Right lobe of liver (tissue), 6 donors: ENCODE measurements at places on chromosomes 12 and 14.

GRCh38 chr12:52130711-52131110, 51.2 kb downstream of the SMIM41 start:
- DNase-seq, result no peak

- no peak for DNase-seq
These were observed 97.5 kb downstream of the CRACR2A start for GRCh38 chr12:3655328-3655900.

DNA sequence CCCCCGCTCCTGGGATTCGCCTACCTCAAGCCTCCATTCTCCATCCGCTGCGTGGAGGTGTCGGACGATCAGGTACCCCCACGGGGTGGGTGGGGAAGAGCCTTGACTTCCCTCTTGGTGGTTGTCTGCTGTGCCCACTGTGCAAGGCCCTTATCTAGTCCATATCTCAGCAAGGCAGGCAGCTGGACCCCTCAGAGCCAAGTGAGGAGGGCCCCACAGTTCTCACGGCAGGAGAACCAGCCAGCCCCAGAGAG, 39.9 kb downstream of the MMAB start:
- no peak for DNase-seq

GRCh38 chr14:105161309-105161708, 7.3 kb downstream of the JAG2 start:
- DNase-seq, result no peak

DNA sequence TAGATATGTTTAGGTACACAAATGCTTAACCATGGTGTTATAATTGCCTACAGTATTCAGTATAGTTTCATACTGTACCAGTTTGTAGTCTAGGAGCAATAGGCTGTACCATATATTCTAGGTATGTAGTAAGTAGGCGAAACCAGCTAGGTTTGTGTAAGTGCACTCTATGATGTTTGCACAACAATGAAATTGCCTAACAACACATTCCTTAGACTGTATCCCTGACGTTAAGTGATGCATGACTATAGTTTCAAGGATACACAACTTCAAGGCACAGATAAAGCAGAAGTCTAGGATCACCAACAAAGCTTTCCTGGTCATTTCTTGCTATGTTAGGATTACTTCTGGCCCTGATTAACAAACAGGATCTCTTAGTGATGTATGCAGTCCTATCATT, 135.1 kb downstream of the SLC38A1 start:
- DNase-seq, result no peak

GRCh38 chr12:3033539-3033867, 43.7 kb upstream of the TSPAN9 start:
- no peak for DNase-seq

GRCh38 chr12:41186026-41186425, 2.1 kb upstream of the PDZRN4 start:
- DNase-seq, result no peak
